SHP77 (cell line): ENCODE measurements at places on chromosomes 5 and 9.

GRCh38 chr9:96133321-96134021, 168.5 kb downstream of the HSD17B3 start:
- DNase-seq: no peak

DNA sequence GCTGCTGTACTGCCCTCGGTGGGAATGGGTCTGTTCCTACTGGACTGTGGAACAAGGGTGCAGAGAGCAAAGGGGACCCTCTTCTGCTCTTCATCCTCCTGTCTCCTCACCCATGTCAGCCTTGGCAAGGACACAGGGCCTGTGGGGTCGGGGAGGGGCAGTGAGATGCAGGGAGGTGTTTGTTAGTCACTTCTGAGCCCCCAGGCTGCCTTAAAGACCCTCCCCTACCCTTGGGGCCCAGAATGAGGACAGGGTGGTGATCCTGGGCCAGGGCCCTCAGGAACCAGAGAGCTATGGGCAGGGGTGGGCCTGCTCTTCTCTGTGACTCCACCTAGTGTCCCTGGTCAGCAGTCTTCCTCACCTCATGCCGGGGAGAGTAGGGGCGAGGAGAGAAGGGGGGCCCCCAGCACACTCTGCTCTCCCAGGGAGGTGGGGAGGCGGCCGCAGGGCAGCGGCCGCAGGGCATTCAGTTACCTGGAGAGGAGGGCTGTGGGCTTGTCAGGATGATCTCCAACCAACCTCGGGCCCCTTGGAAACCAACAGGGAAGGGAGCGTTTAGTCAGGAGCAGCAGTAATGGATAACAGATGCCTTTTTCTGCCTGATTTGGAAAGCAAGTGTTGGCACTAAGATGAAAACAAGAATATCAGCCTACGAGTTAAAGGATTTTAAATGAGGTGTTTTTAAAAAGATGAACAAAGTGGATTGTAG, 62.0 kb upstream of the GARNL3 start:
- no peak for DNase-seq

GRCh38 chr5:71652803-71653543, 65.8 kb downstream of the MCCC2 start:
- DNase-seq: no peak

DNA sequence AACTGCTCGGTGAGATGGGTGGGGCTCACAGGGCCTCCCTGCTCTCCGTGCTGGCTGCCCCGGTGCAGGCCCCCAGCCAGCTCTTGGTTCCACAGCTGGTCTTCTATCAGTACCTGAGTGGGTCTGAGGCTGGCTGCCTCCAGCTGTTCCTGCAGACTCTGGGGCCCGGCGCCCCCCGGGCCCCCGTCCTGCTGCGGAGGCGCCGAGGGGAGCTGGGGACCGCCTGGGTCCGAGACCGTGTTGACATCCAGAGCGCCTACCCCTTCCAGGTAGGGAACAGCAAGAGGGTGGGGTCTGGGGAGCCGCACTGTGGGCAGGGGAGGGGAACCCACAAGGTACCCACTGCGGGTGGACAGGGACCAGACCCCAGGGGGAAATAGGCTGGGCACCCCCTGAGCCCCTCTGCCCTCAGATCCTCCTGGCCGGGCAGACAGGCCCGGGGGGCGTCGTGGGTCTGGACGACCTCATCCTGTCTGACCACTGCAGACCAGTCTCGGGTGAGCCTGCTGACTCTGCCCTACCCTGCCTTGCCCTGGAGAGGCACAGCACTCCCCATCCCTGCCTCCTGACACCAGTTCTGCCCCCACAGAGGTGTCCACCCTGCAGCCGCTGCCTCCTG, 2.8 kb downstream of the MAMDC4 start:
- DNase-seq: no peak

DNA sequence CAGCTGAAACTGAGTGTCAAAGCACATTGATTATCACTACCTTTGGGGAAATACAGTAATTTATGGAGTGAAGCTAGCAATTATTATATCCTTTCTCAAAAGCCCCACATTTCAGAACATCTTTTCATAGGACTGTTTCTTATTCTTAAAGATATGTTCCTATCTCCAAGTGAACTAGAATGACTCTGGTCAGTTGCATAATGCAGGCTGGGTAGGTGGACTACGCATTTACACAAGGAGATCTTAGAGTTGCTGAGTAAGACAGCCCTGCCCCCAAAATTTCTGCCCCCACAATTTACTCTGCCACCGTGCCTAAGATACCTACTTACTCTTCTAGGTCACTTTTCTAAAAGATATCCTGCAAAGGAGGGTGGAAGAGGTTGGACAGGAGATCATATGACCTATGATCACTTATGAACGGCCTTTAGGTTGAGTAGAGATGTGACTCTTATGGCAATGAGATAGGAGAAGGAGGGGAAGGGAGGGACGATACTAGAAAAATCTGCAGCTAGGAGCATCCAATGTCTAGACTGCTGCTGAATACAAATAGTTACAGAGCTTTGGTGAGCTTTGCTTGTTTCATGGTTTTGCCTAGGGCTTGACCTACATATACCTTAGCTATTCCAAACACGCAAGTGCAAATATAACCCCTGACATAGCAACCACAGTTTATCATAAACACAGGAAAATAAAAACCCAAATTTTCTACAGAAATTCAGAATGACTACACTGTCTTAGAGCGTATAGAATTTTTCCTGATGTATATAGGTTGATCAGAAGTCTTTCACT, 121.7 kb downstream of the GLIS3 start:
- DNase-seq: no peak

DNA sequence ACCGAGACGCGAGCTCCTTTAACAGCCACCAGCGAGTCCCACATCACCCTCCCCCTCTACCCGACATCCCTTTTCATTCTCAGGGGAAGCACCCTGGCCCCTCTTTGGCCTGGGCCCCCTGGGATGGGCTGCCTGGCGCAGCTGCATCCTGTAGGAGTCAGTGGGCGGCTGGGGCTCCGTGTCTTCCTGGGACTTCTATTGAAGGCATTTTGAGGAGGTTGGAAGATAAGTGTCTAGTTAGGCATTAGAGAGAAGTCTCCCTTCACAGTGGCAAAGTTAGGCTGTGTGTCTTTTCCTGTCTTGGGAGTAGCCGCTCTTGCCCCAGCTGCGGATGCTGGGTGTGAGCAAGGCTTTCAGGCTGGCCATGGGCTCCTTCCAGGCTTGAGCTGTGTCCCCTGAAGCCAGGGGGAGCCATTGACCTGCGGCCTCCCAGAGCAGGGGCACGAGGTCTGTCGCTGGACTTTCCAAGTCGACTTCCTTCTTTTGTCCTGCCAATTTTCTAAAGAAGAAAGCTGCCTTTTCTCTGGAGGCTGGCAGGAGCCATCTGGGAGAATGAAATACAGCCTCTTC, 18.6 kb upstream of the NKD2 start:
- no peak for DNase-seq

GRCh38 chr5:132416306-132417009, 46.9 kb downstream of the SLC22A5 start:
- DNase-seq: no peak

DNA sequence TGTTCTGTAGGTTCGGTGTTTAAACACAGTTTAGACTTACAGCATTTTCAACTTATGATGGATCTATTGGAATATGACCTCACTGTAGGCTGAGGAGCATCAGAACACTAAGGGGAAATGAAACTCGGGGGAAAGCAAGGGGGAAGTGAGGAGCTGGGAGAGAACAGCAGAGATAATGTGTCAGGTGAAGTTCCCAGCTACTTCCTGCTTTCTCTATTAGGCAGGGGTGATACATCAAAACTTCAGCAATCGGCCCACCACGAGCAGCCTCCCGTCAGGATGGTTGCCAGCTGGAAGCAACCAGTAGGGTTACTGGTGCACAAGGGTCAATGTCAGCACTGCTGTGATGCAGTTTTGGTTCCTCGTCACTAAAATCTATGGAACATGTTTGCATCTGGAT, 34.3 kb downstream of the FAT2 start:
- DNase-seq: no peak

DNA sequence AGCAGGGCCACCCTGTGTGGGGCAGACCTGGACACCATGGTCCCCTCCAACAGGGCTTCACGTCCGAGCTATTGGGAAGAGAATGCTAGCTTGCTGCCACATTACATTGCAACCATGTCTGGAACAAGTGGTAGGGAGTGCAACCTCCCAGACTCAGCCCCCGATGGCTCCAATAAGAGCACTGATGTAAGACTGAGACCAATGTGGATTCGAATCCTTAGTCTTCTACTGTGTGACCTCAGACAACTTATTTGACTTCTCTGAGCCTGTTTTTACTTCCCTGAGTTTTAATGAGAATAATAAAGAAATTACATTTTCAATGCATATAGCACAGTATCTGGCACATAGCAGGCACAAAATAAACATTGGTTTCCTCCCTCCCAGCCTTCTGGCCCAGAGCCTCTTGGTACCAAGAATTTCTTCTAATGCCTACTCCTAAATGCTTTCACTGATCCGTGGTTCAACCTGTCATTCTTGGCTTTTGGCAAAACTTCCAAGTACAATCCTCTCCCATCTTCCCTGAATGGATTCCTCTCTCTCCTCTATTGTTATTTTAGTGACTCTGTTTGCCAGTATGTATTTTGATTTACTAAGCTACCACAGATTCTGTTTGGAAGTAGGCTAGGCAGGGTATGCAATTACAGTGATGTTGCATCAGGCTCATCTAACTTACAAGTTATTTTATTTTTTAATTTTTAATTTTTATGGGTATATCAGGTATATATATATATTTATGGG, 34.6 kb upstream of the COL15A1 start:
- no peak for DNase-seq

GRCh38 chr5:25286319-25286718, 641.5 kb upstream of the CDH10 start:
- peak; percentile 13 for DNase-seq

DNA sequence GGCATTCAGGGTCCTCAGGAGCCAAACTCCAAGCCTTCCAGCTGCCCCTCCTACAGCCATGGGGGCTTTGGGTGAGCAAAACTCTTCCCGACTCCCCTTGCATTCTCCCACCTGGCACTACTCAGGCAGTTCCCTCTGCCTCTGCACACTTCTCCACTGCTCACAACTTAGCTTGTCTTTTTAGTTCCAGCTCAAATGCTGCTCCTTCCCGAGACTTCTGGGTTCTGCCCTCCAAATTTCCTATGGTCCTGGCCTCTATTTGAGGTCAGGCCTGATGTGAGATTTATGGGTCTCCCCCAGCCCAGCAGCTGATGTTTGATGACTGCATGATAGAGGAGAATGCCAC, 5.7 kb upstream of the SLC25A48 start:
- no peak for DNase-seq

DNA sequence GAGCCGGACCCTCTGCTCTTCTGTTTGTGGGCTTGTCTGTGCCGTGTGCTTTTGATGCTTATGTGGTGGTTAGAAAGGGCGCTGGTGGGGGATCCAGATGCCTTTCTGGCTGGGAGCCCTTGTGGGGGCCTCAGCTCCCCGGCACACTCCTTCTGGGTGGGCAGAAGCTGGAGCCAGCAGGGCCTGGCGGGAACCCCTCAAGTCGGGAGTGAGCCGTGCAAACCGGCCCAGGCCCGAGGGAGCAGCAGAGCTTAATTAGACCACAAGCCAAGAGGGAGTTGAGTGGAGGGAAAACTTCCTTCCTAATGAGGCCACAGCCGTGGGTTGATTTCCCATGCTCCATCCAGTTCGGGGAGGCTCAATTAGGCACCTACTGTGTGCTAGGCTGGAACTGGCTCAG, 76.0 kb upstream of the RNU6ATAC start:
- no peak for DNase-seq

GRCh38 chr5:54173251-54173650, 137.1 kb downstream of the ARL15 start:
- DNase-seq: no peak

GRCh38 chr9:967436-967835, 9.0 kb upstream of the DMRT3 start:
- no peak for DNase-seq

GRCh38 chr5:16456103-16456832, 9.3 kb downstream of the ZNF622 start:
- peak; percentile 77 for DNase-seq

- DNase-seq: no peak
Measured at GRCh38 chr5:98482321-98483300, 290.9 kb upstream of the RGMB start.

- no peak for DNase-seq
Measured at GRCh38 chr5:136018814-136019783, 9.7 kb upstream of the TGFBI start.

GRCh38 chr5:112119969-112120368, 299.1 kb downstream of the EPB41L4A start:
- DNase-seq: no peak

DNA sequence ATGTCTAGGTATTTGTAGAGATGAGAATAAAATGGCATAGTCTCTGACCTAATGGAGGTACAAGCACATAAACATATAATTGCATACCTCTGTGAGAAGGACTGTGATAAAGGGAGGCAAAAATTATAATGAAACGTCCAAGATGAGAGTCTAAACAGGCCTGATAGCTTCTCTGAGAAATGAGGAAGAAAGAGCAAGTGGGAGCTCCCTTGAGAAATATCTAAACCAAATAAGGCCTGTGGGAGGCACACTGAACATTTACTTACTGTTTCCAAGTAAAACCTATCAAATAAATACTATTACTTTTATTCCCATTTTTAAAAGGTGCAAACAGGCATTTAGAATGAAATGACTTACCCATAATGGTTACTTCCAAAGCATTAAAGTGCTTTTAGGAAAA, 125.6 kb upstream of the PAPPA start:
- DNase-seq: no peak

- DNase-seq: peak; percentile 70
Measured at GRCh38 chr5:74394916-74395880, 245.3 kb downstream of the ENC1 start.

DNA sequence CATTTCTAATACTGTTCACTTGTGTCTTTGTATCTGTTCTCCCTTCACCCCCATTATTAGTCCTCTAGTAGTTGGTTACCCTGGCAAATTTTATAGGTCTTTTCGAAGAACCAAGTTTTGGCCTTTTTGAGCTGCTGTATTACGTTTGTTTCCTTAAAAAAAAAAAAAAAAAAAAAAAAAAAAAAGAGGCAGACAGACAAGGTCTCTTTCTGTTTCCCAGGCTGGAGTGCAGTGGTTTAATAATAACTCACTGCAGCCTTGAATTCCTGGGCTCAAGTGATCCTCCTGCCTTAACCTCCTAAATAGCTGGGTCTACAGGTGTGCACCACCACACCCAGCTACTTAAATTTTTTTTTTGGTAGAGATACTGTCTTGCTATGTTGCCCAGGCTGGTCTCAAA, 20.9 kb downstream of the DDX4 start:
- DNase-seq: no peak

GRCh38 chr5:73591102-73591695, 25.7 kb downstream of the UTP15 start:
- peak; percentile 69 for DNase-seq

DNA sequence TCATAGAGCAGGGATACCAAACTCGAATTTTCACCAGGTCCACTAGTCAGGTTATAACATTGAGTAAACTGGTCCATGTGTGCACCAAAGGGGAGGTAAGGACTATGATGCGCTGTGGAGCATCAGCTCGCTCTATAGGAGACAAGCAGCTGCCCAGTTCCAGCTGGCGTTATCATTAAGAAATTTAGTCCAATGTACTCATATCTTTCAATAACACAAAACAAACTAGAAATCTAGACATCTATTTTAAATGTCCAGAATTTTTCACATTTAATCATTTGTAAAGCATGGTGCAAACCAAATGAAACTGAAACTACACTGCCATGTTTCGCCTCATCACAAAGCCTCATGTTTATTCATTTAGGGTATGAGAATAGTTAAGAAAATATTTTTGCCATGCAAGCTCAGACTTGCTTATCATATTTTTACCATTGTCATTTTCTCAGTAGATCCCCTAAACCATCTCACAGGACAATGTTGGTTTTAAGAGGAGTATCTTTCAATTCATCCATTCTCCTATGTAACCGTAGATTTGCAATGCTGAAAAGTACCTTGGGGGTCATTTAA, 50.9 kb downstream of the ZNF474 start:
- DNase-seq: no peak
